ENCODE measurements at places on chromosomes 11 and 22. TPM values are rescaled to one million over a fixed set of nuclear protein-coding genes. Genes with fewer than 3 reads are reported as not detected.

DNA sequence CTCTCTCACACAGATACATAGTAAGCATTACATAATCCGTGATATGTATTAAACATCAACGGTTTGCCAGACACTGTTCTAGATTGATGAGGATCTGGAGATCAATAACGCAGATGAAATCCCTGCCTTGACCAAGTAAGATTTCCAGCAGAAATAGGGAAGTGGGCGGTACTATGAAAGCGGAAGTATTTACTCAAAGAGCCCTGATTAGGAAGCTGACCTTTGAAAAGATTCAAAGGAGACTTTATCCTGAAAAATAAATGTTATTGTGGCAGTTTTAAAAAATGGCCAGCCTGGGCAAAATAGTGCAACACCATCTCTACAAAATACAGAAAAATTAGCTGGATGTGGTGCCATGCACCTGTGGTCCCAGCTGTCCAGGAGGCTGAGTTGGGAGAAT is 26.8 kb downstream of the GAB2 start:
- no peak for DNase-seq

- DNase-seq = no peak
Measured at GRCh38 chr11:31412946-31413345, 43.3 kb downstream of the DNAJC24 start.

Gene POU2AF3
- total RNA-seq = 6.0 TPM

- DNase-seq = peak; percentile 79
Measured at GRCh38 chr11:69915501-69916250, 96.5 kb upstream of the FGF3 start.

Gene NCF4
- total RNA-seq = 30.3 TPM

DNA sequence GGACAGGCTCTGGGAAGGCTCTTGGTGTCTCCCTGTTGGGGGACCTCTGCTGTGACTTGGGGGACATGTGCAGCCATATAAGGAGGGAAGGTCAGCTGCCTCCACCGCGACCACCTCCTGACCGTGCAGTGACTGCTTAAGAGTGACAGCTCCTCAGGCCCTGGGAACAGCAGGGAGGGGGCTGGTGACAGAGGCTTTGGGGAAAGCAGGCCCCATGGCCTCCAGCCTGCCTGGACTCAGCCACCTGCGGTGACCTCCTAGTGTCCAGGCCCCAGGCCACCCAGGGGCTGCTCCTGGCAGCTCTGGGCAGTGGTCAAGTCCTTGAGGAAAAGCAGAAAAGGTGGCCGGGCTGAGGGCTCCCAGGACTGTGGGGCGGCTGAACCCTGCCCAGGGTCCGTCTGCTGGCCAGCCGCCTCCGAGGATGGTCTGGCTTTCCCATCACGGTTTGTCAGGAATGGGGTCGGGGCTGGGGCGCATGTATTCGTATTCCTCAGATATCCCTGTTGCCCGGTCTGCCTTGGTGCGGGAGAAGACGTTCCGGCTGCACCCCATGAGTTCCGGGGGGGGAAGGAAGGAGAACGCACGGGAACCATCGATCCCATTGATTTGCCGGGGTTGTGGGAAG is 96.8 kb downstream of the WNT7B start:
- no peak for DNase-seq

Gene GPR83
- total RNA-seq = not detected
